ENCODE measurements at places on chromosomes 3 and 15.

GRCh38 chr3:177201700-177202397, 4.6 kb upstream of the TBL1XR1 start:
- peak; percentile 74 for DNase-seq

DNA sequence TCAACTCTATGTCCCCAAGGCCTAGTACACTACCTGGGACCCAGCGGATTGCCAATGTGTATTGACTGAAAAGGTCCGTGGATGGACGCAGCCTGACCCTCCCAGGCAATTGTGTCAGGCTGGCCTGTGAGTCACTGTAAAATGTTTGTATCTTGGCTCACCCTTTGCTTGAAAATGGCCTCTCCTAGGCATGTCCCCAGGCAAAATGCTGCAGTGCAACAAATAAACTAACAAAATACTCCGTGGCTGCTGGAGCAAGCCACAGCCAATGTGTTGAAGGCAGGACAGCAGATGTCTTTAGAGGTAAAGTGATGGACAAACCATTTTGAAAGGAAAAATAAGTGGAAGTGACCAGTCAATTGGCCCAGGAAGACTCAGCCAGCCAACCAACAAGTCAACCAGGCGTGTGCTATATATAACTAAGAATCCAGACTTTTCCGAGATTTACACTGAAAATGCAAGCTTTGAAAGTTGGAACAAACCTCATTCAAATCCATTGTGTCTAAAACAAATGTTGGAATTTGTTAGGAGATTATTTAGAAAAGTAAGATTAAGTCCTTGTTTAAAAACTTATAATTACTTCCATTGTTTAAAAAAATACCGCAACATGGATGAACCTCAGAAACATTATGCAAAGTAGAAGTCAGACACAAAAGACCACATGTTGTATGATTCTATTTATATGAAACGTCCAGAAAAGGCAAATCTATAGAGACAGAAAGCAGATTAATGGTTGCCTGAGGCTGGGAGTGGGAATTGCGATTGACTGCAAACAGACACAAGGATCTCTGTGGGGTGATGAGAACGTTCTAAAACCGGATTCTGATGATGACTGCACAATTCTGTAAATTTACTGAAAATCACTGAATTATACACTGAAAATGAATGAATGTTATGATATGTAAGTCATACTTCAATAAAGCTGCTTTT, 191.2 kb downstream of the TLE3 start:
- DNase-seq, result no peak

- DNase-seq, result no peak
Observed at GRCh38 chr15:72538931-72539330, 64.8 kb downstream of the ARIH1 start.

DNA sequence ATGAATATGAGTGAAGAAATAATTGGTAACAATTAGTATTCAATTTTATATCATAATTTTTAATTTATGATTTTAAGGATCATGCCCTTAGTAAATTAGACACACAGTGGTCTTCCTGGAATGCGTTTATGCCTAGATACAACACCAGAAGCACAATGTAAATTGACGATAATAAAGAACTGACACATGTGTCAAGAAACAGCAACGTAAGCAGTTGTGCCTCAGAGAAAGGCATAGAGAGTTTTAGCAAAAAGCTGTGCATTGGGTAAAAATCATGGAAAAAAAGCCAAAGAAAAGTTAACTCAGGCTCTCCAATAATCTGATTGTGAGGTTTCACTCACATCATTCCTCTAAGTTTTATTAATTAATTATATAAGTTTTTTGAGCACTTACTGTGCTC, 37.0 kb upstream of the CNTN6 start:
- no peak for DNase-seq

- DNase-seq, result no peak
Observed at GRCh38 chr3:123640740-123641462, 56.0 kb upstream of the HACD2 start.

- DNase-seq, result peak; percentile 16
Observed at GRCh38 chr3:27880969-27881892, 159.1 kb upstream of the EOMES start.

All from stimulated activated naive CD8-positive, alpha-beta T cell treated with anti-CD3 and anti-CD28 coated beads, Interleukin-15, amount 100 ng/mL, for 72 hours (primary cell).